ENCODE measurements at places on chromosomes 5 and 9.

DNA sequence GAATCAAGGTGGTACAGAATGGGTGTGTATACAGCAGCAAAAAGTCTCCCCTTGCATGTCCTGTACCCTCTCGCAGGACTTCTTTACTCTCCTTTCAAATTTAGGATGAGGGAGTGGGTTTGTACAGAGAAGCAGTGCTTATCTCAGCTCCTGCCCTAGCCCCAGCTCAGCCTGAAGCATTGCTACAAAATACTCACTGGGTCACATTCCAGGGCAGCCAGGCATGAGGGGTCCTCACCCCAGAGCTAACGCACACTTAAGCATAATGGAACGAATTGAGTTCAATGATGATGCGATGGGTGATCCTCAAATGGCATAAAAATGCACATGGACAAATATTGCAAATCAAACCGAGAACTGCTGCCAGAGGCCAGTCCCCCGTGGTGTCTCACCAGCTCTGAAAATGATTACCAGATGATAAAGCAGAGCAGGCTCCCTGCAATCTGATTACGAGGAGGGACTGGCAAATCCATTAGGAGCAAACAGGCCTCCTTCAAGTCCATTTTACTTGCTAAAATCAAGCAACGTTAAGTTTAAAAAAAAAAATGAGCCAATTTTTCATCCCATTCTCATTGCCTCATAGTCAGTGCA, 231.6 kb upstream of the TAS2R1 start:
- DNase-seq: peak; percentile 31

GRCh38 chr9:110809038-110809595, 140.5 kb downstream of the MUSK start:
- no peak for DNase-seq

GRCh38 chr9:128657796-128658195, 1.1 kb upstream of the DYNC2I2 start:
- no peak for DNase-seq

DNA sequence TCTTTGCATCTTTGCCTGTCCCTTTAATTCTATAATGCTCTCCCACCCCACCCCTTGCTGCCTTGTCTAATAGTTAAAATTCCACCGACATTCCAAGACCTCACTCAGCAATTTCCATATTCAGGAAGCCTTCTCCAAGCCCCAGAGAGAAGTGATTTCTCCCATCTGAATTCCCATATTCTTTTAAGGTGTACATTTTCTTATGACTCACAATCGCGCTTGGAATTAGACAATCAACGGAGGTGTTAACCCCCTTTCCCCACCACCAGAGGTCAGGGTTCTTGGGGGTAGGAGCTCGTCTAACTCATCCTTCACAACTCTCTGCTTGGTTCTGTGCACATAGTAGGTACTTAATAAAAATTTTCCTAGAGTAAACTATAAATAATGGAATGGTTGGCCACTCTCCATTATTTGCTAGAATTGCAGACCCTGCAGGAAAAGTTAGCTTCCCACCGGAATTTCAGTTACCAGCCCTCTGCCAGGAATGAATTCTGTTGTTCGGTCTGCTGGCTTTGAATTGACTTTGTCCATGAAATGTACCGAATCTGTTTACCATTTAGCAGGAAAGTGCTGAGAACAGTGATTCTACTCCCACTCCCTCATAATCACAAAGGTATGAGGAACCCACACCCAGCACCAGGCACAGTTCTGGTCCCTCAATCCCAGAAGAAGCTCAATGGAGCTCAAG, 5.0 kb downstream of the KCNIP1 start:
- DNase-seq: peak; percentile 55

DNA sequence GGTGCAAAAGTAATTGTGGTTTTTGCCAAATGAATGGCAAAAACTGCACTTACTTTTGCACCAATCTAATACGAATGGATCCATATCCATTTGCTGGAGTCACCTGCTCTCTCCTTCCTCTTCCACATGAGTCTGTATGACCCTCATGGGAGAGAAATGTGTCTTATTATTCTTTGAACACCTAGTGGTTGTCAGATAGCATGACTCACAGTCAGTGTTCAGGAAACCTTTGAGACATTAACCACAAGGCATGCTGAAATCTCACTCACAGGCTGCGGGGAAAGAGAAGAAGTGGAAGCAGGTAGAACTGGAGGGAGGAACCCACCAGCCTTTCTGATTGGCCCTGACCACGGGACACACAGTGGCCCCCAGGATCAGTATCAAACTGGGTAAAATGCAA, 222.8 kb upstream of the KLF4 start:
- DNase-seq: peak; percentile 72

DNA sequence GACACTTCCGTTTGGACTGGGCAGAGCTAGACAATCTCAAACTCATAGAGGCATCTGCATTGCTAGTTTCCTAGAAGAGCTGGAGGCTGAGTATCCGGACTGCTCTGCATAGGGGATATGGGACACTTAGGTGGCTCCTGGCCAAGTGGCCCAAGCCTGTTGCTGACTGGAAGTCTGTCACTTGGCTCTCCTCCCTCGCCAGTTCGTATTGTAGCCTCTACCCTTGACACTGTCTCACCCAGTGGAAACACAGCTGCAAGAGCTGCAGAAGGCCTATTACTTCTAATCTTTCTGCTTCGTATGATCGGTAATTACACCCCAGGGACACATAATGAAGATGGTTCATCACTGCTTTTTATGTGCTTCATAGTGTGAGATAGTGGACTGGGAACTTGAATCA, 34.7 kb downstream of the ITGA1 start:
- no peak for DNase-seq

- no peak for DNase-seq
Observed at GRCh38 chr9:91405343-91406077, 18.1 kb downstream of the NFIL3 start.

GRCh38 chr5:20470997-20471396, 483.0 kb upstream of the CDH18 start:
- no peak for DNase-seq

DNA sequence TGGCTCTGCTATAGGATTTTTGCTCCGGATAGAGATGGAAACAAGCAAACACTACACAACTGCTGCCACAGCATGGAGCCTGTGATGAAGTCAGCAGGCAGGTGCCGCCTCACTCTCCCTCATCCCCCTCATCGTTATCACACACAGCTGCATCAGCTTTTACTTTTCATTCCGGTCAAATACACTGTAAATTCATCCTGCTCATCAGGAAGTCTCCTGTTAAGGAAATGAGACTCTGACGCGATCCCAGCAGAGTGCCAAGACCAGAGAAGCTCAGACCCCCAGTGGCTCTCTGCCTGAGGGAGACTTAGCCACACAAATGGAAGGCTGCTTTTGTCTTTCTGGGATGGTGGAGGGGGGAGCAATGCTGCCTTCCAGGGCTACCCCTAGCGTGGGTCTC, 270.2 kb downstream of the ELAVL2 start:
- peak; percentile 18 for DNase-seq

DNA sequence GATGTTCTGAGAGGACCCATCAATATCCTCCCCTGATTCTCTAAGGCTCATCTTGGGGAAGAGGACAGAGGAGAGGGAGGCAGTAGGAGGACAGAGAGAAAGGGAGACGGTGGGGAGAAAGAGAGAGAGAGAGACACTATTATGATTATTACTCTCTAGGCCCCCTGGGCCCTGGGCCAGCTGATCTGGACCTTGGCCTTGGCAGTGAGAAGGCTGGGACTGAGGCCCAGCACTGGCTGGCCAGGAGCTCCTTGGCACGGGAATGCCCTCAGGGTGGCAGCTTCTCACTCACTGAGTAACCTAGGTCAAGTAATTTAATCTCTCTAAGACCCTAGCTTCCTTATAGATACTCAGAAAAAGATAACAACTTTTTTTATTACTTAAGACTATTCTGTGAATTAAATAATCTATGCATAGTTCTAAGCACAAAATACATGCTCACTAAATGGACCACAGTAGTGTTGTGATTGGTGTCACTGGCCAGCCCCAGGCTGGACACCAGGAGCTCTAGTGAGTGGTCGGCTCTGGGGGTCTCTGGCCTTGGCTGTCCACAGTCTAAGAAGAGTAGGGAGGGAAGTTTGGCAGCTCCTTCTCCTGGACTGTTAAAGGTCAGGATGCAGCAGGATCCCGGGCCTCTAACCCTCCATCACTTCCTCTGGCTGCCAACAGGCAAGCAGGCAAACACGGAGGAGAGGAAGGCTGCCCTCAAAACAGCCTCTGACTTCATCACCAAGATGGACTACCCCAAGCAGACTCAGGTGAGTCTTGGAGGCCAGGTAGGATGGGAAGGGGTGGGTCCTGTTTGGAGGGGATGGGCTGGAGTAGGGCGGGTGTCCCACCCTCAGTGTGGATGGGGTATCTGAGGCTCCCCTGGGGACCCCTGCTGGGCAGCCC, 50.0 kb downstream of the GSN start:
- no peak for DNase-seq

GRCh38 chr9:86096386-86096785, 3.0 kb downstream of the GOLM1 start:
- DNase-seq: peak; percentile 37

GRCh38 chr5:16976625-16977008, 40.5 kb upstream of the MYO10 start:
- no peak for DNase-seq

DNA sequence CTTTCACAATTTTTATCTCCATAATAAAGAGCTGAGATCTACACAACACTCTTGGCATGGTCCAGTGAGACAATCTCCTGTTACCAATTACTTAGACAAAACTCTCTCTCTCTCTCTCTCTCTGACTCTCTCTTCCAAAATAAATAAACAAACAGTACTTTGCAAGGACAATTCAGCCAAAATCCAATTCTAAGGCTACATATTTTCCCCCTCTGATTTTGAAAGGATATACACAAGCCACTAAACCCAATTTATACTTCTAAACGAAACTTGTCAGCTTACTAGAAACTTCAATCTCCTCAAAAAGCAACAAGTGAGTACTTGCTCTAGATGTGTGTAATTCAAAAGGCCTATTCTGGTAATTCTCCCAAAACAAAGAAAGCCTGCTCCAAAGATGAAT, 26.3 kb upstream of the TNPO1 start:
- DNase-seq: no peak

DNA sequence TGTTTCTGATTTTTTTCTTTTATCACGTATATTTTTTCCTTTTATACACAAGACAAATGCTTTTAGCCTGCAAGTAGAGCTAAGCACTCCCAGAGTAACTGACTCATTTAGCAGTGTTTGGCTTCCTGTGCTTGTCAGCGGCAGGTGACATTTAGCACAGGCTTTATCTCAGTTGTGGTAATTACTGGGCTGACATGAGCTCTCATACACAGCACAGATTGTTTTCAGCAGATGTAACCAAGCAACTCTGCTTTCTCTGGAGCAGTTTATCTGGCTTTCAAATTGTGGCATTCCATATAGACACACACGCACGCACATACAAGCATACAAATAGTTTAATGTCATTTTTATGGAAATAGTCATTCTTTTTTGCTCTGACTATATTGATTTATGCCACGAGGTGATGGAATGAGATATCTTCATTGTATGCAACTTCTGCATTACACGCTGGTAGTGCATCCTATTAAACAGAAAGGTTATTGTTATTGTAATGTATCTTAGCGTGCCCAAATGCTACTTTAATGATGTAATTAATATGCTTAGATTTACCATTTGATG, 379.0 kb upstream of the GRAMD2B start:
- peak; percentile 83 for DNase-seq

GRCh38 chr5:159133041-159133741, 33.5 kb upstream of the EBF1 start:
- peak; percentile 79 for DNase-seq

GRCh38 chr5:466661-467310, 23.8 kb downstream of the EXOC3 start:
- DNase-seq: no peak

- peak; percentile 55 for DNase-seq
Observed at GRCh38 chr9:91682806-91683205, 259.2 kb upstream of the NFIL3 start.

- DNase-seq: no peak
Observed at GRCh38 chr9:90330231-90330630, 312.4 kb downstream of the DIRAS2 start.
